ENCODE measurements at places on chromosomes 13 and 19.

DNA sequence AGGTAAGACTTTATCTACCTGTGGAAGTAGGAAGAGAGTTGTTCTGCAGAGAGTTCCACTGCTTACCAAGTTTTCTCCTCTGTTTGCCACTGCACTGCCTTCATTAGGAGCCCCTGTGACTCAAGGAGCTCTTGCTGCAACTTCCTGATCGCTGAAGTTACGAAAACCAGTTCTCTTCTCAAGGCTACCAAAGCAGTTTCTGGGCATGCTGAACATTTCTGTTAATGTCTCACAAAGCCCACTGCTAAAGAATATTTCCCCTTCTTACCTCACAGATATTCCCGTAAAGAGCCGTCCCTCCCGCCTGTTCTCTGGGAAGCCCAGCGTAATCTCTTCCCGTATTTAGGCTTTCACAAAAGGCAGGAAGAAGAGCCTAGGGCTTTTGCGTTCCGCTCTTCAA, 82.6 kb upstream of the OXGR1 start:
- peak; percentile 92 for DNase-seq

DNA sequence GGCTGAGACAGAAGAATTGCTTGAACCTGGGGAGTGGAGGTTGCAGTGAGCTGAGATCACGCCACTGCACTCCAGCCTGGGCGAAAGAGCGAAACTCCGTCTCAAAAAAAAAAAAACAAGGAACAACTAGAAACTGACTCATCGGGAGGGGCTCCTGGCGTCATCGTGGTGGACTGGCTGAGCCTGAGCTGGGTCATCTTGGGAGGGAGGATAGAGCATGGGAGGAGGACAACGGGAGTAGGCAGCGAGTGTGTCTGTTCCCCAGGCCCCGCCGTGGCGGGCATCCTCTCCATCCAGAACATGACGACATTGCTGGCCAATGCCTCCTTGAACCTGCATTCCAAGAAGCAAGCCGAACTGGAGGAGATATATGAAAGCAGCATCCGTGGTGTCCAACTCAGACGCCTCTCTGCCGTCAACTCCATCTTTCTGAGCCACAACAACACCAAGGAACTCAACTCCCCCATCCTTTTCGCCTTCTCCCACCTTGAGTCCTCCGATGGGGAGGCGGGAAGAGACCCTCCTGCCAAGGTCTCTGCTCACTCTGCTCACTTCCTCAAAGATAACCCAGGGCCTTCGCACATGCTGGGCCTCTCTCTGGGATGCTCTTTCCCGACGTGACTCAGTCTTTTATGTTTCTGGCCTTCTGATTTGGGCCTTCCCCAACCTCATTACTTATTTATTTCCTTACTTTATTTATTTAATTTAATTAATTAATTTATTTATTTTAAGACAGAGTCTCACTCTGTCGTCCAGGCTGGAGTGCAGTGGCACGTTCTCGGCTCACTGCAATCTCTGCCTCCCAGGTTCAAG, 16.6 kb downstream of the DDX39A start:
- peak; percentile 94 for DNase-seq

- DNase-seq: no peak
Measured at GRCh38 chr19:48511800-48512503, at the start of gene LMTK3. Gene LMTK3 (minus strand): TSS chr19:48511835. CDS start chr19:48511576, 259 bp downstream.

DNA sequence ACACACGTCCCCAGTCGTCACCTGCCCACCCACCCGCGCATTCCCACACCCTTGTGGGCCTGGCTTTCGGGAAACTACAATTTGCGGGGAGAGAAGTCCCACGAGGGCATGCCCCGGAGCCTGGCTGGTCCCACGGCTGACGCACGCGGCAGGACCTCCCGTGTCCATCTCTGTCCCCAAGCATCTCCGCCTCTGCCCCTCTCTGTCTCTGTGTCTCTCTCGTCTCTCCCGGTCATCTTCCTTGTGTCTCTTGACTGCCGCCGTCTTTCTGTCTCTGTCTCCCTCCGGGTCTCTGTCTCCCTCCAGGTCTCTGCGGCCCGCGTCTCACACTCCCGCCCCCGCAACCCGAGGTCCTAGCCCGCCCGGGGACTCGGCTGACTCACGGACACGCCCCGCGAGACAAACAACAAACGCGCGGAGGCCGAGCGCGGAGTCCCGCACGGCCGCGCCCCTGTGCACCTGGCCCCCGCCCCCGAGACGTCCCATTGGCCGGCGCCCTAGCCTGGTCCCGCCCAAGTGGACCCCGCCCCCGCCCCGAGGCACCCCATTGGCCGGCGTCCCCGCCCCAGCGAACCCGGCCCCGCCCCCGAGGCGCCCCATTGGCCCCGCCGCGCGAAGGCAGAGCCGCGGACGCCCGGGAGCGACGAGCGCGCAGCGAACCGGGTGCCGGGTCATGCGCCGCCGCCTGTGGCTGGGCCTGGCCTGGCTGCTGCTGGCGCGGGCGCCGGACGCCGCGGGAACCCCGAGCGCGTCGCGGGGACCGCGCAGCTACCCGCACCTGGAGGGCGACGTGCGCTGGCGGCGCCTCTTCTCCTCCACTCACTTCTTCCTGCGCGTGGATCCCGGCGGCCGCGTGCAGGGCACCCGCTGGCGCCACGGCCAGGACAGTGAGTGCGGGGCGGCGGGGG, at the start of gene FGF22:
Gene FGF22, plus strand, starts transcription at position 627 of the 908 bp plus-strand sequence. Its CDS starts 47 bp downstream, at position 674.
- peak; percentile 96 for DNase-seq

- DNase-seq: no peak
Measured at GRCh38 chr13:40231751-40232150, 434.7 kb downstream of the FOXO1 start.

DNA sequence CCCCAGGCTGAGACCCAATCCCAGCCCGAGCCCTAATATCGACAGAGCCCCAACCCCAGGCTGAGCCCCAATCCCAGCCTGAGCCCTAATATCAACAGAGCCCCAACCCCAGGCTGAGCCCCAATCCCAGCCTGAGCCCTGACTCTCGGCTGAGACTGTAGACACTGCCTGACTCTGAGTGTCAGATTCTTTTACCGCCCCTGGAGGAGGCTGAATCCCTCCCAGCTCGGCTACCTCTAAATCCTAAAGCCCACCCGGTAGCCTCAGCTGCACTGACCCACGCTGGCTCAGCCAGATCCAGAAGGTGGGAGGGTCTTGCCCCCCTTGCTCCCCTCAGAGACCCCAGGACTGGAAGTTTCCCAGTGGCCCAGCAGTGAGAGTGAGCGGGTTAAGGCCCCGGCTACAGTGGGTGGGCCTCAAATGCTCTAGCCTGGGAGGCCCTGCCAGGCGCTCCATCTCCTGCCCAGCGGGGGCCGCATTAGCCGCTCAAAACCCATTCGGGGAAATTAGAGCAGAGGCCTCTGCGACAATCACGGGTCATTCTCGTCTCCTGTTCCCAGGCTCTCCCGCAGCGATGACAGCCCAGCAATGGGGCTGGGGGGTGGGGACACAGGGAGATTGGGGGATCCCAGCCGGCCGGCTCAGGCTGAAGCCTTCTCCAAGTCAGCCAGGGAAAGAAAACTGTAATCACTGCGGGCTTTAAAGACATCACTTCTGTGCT, 43.8 kb downstream of the ZNRF4 start:
- DNase-seq: no peak

GRCh38 chr19:34067861-34068271, 104.4 kb upstream of the LSM14A start:
- no peak for DNase-seq

GRCh38 chr19:13117176-13117771, 734 bp upstream of the TRMT1 start:
- no peak for DNase-seq

DNA sequence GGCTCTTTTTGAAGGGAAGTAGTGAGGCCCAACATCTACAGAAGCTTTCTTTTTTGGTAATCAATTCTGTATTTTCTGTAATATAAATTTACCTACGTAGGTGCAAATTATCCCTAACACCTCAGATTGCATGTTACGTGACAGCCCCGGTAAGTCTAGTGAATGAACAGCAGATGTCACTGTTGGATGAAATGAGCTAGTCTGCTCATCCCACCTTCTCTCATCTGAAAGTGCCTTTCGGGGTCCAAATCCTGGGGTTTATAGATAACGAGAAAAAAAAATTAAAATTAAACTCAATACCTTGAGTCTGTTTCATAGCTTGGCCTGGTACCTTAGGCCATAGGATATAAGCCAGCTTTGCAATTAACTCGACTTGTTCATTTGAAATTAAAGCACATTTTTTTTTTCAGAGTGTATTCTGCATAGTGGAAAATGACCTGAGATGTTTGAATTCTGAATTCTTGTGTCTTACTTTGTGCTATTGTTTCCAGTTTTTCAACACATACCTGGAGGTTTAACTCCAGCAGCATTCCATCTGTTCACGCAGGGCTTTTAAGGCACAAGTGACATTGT, 548.2 kb downstream of the GPC5 start:
- no peak for DNase-seq

GRCh38 chr13:42356184-42356575, 84.2 kb downstream of the AKAP11 start:
- no peak for DNase-seq

- DNase-seq: no peak
Measured at GRCh38 chr19:45528149-45528743, 21.0 kb downstream of the VASP start.

DNA sequence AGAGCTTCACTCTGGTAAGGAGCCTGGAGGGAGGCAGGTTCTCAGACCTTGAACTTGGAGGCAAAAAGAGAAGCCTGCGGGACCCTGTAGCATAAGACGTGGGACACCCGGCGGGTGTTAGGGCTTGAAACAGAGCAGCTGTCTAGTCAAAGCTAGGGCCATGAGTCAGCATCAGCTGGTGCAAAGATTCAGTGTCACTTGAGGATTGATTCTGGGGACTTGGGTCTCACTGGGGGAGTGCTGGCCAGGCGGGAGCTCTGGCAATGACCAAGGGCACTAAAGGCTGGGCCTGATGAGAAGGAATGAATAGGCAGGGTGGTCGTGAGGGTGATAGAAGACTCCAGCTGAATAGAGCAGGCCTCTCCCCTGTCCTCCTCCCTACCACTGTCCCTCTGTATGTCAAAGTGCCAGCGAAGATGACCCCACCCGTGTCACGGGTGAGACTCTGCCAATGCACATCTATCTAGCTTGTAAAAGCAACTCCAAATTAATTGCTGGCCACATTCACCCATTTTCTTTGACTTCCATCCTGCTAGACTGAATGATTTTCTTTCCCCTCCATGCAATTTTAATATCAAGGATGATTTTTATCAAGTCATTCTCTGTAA, 97.1 kb downstream of the MBNL2 start:
- no peak for DNase-seq

GRCh38 chr13:50226515-50227155, 211.4 kb downstream of the KCNRG start:
- no peak for DNase-seq

GRCh38 chr13:100347968-100348367, 240.6 kb downstream of the GGACT start:
- no peak for DNase-seq

GRCh38 chr13:99489028-99489427, 12.2 kb upstream of the TM9SF2 start:
- DNase-seq: no peak

DNA sequence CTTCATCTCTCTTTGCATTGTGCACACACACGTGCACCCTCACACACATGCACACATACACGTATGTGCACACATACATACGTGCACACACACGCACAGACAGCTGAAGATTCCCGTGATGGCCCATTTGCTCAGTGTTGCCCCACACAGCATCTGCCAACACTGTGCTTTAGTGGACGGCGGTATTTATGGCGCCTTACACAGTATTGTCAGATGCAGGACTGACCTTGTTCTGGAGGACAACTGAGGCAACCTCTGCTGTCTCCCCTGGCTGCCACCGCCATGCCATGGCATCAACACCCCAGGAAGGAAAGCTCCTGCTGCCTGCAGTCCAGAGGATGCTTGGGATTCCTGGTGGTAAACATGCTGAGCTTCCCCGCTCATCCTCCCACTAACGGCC, 316.4 kb downstream of the TEX29 start:
- no peak for DNase-seq

GRCh38 chr19:3698386-3698950, 1.8 kb downstream of the PIP5K1C start:
- no peak for DNase-seq

- no peak for DNase-seq
Measured at GRCh38 chr19:32910874-32911273, 41.3 kb upstream of the SLC7A9 start.

DNA sequence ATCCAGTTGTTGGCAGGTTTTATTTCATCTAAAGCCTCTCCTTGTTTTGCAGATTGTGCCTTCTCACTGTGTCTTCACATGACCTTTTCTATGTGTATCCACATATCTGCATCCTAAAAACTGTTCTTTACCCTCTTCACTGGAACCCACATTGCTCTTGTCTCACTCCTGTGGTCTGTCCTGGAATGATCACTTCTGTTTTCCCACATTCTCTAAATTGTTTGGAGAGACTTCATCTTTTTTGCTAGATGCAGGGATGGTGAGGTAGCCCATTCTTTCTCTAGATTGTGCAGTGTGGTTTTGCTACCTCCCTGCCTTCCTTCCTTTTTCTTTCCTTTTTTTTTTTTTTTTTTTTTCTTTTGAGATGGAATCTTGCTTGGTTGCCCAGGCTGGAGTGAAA, 608.6 kb upstream of the MIR17HG start:
- DNase-seq: no peak

GRCh38 chr13:99959540-99960230, 11.9 kb downstream of the ZIC5 start:
- DNase-seq: no peak

DNA sequence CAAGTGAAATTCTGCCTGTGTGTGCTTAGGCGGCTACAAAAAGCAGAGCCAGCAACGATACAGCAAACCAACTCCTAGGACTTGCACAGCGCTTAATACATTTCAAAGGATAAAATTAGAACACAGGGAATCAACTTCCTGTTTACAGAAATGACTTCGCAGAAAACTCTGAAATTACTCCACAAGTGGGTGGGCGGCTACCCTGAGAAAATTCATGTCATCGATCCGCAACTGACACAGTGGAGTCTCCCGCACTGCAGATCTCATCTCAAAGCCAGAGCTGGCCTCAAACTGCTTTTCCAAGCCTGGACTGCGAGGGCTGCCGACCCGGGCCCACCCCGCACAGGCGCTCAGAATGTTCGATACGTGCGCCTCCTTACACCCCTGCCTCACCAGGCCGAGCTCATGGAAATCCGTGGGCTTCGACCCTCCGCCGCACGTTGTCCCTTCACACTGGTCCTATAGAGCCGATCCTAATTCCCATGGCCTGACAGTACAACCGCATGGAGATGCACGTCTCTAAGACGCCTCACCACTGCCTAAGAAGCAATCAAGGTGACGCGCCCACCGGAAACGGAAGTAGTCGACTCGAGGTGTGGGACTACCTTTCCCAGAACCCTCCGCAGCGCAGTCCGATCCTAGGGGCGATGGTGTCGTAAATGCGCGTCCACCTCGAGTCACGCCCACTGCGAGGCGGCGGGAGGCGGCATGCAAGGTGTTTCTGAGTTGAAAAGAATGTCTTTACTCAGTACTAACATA, at the start of gene ZNF229:
Gene ZNF229, minus strand, starts transcription at position 557 of the 759 bp plus-strand sequence. CDS start 5,625 bp downstream, outside the sequence.
- peak; percentile 52 for DNase-seq
